Inflammatory macrophage treated with lipopolysaccharide for 1 hour (primary cell): ENCODE measurements at places on chromosomes 5 and 9.

DNA sequence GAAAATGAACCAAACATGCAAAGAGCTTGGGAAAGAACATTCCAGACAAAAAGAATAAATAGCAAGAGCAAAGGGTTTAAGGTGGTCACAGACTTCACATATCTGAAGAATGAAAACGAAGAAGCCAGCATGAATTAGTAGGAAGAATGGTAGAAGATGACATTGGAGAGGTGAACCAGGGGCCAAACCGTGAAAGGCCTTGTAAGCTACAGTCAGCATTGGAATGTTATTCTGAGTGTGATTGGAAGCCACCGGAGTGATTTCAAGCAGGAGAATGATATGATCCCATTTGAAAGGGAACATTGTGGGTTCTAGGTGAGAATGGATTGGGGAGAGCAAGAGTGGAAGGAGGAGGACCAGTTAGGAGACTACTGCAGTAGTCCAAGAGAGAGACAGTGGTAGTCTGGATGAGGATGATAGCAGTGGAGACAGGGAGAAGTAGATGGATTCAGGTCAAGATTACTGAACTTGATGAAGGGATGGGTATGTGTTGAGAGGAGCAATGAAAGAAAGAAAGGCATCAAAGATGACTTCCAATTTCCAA, 6.9 kb upstream of the PFDN1 start:
- DNase-seq, result no peak

GRCh38 chr5:62718324-62718723, 139.7 kb downstream of the LRRC70 start:
- no peak for DNase-seq

GRCh38 chr5:121693864-121694263, 157.8 kb upstream of the FTMT start:
- no peak for DNase-seq

GRCh38 chr5:10588779-10589447, 25.0 kb downstream of the ANKRD33B start:
- DNase-seq, result no peak

DNA sequence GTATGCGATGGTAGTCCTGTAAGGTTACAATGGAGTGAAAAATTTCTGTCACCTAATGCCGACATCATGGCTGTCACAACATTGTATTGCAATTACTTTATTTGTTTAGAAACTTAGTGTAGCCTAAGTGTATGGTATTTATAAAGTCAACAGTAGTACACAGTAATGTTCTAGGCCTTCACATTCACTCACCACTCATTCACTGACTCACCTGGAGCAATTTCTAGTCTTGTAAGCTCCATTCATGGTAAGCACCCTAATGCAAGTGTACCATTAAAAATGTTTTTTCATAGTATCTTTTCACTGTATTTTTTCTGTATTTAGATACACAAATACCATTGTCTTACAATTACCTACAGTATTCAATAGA, 58.5 kb downstream of the ATP10B start:
- DNase-seq, result no peak

DNA sequence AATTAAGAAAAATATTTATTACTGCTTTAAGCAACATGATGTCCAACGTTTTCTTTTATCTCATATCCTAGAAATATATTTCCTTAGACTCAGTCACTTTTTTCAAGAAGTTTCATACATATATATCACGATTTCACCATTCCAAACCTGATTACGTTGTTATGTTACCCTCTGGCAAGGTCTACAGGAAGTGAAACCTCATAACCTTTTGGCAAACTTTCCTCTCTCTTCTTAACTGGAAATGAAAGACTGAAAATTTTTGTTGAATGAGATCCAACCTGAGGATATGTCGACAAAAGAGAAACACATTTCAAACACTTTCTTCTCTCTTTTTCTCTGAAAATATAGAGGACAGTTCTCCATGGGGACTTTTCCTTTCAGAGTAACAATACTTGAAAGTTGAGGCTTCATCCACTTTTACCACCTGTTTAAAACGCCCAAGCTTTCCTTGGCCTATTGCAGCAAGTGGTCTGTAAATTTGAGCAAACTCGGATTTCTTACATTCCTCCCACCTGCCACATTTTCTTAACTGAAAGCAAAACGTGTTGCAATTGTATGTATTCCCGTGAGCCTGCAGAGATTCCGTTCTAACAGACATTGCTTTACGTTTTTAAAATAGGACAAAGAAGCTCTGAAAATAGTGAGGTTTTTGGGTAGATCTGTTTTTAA, 298.1 kb downstream of the CETN3 start:
- DNase-seq, result no peak
